ENCODE measurements at places on chromosomes 12 and 14.

GRCh38 chr12:13075118-13075480 is 28.4 kb downstream of the GSG1 start:
- DNase-seq, result no peak

DNA sequence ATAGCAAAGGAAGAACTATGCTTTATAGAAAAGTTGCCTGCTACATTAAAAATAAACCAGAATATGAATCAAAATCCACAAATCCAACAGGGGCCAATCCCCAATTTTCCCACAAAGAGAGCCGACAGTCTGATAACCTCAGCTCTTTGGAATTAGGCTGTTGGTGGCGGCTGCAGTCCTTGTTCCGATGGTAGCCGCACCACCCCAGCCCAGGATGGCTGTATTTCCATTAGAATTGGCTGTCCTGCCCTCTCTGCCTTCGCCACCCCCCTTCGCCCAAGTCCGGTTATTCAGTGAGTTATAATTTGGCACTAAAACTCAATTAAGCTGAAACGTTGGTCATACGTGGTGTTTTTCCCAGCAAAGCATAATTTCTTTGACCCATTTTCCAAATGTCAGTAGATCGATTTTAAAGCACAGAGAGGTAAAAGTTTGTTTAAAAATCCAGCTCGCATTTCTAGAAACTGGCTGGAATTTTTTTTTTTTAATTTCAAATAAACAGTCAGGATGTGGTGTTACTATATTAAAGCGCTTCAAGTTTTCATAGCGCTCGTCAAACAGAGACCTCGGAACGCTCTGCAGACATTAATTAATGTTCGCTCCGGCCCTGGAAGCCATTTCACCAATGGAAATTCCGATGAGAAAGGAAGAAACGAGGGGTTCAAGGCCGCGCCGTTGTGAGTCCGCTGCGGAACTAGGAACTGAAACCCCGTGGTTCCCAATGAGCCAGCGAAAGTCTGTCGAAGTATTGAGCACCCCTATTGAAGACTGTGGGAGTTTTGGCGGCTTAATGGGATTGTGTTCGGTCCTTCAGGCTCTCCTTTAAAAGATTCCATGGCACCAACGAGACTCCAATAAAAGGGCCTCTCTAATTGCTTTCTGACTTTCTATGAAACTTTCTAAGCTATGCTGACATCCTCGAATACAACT is 104.8 kb upstream of the DIO3 start:
- no peak for DNase-seq

- no peak for DNase-seq
These were observed 44.6 kb downstream of the CACNA2D4 start for GRCh38 chr12:1873531-1874510.

GRCh38 chr12:20099395-20100183 is 268.7 kb upstream of the PDE3A start:
- no peak for DNase-seq

DNA sequence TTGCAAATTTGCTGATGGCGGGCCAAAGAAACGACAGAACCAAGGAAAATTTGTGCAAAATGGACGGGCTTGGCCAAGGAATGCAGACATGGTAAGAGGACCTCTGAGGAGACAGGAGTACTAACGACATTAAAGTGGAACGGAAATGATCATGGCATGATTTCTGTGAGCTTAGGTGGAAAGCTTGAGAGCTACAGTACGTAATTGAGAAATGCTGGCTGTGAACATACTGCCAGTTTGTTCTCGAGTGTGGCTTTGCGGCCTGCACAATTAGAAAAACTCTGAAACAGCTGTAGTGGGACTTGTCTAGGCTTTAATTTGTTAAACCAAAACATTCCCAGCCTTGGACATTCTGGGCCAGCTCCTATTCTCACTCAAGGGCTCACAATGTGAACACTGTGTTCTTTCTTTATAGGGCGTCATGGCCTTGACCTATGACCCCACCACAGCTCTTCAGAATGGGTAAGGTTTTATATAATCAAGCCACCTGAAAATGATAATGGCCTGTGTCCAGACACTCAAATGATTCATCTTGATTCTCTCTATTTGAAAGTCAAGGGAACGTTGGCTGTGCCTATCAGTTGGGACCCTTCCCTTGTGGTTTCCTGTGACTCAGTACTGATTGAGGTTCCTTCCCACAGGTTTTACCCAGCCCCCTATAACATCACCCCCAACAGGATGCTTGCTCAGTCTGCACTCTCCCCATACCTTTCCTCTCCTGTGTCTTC is 48.5 kb downstream of the BAZ2A start:
- no peak for DNase-seq

GRCh38 chr12:1863823-1864222 is 43.5 kb downstream of the LRTM2 start:
- no peak for DNase-seq

DNA sequence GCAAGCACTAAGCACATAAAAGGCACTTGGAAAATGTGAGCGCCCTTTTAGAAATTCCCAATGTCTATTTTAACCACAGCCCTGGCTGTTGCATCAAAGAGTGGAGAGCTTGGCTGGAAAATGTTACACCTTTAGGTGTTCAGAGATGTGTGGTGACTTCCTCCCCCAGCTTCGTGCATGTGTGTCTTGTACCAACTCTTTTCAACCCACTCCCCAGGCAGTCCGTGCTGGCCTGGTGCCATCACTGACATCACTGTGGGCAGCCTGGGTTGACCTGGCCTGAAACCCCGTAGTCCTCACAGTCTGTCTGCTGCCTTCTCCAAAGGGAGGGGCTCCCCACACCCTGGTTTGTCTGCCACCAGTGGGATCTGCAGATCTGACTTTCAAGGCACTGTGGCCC is 101.8 kb downstream of the SCARB1 start:
- no peak for DNase-seq

DNA sequence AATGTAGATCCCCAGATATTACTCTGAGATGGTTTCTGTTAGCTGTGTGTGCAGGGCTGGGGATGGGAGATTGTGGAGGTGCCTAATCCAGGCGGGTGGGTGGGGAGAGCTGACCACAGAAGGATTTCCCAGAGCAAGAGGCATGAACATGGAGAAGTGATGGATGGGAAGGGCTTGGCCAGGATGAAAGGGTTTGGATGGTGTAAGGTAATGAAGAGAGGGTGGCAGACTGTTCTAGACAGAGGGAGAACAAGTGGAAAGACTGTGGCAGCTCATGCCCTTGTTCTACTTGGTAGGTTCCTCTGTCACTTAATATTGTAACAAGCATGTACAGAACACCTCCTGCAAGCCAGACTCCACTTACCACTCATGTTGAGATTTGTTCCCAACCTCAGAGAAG is 187.8 kb downstream of the NPAS3 start:
- DNase-seq, result no peak

GRCh38 chr14:100530270-100531072 is 56.7 kb downstream of the BEGAIN start:
- DNase-seq, result no peak

- no peak for DNase-seq
These were observed 35.8 kb downstream of the TIMELESS start for GRCh38 chr12:56413392-56413791.

GRCh38 chr12:131102991-131103668 is 149.4 kb downstream of the ADGRD1 start:
- DNase-seq, result no peak

DNA sequence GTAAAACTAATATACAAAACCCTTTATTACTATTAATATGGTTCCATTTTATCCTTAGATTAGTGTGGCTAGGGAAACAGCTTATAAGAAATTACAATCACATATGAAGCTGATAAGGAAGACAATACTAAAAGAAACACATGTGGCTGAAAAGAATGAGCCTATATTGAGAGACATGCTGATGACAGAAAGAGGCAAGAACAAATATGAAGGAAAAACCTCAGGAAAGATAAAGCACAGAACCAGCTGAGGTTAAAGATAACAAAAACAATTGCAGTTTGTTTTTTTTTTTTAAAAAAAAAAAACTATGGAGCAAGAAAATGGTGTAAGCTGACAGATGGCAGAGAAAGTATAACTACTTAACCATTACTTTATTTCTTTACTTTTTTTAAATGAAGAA is 69.2 kb upstream of the OSBPL8 start:
- DNase-seq, result no peak

GRCh38 chr12:77916276-77916675 is 85.6 kb downstream of the NAV3 start:
- no peak for DNase-seq

GRCh38 chr12:89932954-89933353 is 224.3 kb upstream of the ATP2B1 start:
- no peak for DNase-seq

DNA sequence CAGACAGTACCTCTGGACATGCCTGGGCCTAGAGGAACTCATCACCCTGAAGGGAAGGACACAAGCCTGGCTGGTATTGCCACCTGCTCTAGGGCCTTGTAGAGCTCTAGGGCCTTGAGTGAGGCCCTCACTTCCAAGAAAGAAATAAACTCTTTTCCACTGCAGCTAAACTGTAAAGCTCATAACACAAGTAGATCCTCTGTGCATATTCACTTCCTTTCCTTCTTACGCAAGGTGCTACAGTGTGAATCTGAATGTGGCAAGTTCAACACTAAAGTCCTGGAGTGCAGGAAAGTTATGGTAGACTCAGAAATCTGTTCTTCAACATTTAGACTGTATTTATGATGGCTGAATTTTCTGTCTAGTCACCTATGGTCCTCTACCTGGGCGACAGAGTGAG is 14.5 kb downstream of the RNASE3 start:
- no peak for DNase-seq

GRCh38 chr14:41973178-41973577 is 366.5 kb downstream of the LRFN5 start:
- DNase-seq, result no peak

DNA sequence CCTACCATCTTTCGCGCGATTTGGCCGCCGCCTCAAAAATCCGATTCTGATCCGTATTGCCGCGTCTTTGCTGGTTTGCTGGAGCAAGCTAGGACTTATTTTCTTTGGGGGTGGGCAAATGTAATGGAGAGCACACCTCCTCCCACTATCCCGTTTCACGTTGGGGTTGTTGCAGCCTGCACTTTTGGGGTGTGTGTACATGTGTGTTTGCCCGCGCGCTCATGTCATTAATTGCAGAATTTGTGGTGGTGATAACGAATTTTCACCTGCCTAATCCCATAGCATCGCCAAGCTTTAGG is 657 bp downstream of the METAP2 start:
- no peak for DNase-seq

DNA sequence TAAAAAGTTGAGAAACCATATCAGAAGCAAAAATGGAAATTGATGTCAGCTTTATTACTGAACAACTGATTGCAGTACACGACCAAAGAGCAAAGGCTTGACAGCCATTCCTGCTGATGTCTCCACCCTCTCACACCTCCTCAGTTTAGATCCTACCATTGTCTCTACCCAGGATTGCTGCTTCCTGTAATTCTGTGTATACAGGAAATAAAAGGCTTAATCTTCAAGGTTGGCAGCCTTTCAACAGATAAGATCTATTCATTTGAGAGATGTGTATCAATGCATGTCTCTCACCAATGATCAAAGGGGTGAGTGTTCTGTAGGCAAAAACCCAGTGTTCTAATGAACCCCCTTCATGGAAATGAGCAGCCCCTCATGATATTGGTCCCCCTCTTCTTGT is 27.0 kb downstream of the SLCO1C1 start:
- DNase-seq, result no peak

GRCh38 chr12:45273717-45274271 is 57.9 kb downstream of the ANO6 start:
- DNase-seq, result no peak

DNA sequence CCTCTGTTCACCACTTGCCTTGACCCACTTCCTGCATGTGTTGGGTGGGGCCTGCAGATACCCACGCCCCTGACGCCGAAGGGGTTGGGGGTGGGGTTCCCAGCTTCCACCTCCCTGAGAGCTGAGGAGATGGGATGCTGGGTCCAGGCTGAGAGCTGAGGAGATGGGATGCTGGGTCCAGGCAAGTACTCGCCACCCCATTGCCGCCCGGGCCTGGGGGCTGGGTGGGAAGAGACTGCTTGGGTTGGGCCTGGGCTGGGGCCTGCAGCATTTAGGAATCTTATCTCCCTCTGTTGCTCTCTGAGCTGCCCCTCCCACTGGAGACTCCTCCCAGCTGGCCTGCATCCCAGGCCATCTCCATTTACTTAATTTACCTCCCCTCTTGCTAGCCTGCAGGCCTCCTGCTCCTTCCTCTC is 17.4 kb downstream of the TEAD4 start:
- no peak for DNase-seq

GRCh38 chr12:1890810-1891209 is 27.6 kb downstream of the CACNA2D4 start:
- no peak for DNase-seq

DNA sequence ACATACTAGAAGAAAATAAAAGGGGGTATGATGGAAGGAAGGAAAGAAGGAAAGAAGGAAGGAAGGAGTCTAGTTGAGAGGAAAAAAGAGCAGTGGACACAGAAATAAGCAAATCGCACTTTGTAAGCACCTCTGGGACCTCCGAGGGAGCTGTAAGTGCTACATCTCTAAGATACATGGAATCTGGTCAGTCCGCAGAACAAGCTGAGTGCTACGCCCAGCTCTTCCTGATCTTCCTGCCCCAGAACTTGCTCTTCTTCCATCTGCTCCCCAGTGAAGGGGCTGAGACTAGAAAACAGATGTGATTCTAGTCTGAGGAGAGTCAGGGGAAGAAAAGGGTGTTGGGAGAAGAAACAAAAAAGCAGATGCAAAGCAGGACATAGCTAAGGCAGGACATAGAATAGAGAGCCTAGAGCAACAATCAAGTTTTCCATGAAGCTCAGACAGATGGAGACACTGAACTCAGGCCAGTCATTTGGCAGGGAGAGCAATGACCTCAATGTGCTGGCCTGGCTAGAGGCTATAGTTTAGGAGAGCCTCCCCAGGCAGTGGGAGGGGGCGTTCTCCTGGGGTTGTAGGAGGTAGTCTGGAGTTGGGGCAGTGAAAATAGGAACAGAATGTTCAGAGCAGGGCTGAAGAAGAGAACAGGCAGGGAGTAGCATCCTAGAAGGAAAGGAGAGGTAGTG is 1.7 kb upstream of the MFAP5 start:
- no peak for DNase-seq

DNA sequence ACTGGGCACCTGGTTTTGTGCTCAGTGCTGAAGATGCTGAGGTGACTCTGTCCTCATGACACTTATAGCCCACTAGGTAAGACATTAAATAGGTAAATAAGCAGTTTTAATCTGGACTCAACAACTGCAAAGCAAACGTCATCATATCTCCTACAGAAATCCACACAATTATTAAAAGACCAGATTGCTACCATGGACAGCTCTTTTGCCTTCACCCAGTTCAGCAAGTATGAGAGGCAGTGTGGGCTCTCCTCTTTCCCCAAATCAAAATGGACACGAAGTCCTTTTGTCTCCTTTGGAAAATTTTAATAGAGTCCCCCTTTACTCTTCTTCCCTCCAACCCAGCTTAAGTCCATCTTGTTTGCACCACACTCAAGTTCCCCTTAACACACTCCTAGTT is 171.1 kb downstream of the RPAP3 start:
- DNase-seq, result no peak

DNA sequence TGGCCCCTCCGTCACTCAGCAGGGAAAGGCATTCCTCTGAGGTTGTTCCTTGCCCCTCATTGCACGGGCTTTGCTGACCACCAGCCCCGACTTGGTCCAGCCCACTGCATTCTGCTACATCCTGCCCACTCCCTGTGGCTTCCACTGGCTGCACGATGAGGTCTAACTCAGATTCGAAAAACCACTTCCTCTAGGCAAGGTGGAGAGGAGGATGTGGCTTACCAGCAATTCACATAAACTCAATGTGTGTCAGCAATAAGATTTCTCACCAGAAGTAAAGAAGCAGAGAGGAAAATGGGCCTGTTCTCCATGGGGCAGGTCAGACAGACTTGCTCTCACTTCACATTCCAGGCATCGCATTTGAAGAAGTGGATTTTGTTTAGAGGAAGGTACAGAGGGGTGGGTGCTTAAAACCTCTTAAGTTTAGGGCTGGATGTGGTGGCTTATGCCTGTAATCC is 14.7 kb downstream of the GPR68 start:
- DNase-seq, result no peak

GRCh38 chr12:133058203-133059113 is 21.1 kb downstream of the ZNF84 start:
- no peak for DNase-seq

All from activated T-cell treated with anti-CD3 and anti-CD28 coated beads for 4 hours (primary cell).